ENCODE measurements at places on chromosomes 7 and 10.
A peak's percentile ranks its signal among the peaks of the same experiment; 100 is the strongest.

DNA sequence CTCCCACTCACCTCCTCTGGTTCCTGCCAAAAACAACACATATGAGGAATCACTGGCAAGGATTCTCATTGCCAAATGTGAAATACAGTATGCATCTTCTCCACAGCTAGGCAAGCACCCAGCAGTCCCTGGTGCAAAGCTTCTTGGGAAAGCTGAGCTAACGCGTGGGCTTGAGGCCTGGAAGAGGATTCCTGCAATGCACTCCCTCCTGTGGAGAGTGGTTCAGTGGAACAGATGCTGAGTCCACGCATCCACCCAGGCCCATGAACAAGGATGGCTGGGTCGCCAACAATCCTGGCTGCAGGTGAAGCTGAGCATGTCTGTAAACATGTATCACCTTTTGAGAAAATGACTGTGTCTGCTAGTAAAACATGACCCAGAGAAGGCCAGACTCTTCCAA lies 113.2 kb upstream of the CHST15 start:
- DNase-seq, result no peak

GRCh38 chr7:143279186-143280098 lies 5.3 kb upstream of the TMEM139 start:
- DNase-seq, result peak; percentile 78

- no peak for DNase-seq
These were observed 54.9 kb downstream of the ABCB1 start for GRCh38 chr7:87545760-87546159.

GRCh38 chr7:156732091-156732625 lies 91.6 kb downstream of the RNF32 start:
- no peak for DNase-seq

DNA sequence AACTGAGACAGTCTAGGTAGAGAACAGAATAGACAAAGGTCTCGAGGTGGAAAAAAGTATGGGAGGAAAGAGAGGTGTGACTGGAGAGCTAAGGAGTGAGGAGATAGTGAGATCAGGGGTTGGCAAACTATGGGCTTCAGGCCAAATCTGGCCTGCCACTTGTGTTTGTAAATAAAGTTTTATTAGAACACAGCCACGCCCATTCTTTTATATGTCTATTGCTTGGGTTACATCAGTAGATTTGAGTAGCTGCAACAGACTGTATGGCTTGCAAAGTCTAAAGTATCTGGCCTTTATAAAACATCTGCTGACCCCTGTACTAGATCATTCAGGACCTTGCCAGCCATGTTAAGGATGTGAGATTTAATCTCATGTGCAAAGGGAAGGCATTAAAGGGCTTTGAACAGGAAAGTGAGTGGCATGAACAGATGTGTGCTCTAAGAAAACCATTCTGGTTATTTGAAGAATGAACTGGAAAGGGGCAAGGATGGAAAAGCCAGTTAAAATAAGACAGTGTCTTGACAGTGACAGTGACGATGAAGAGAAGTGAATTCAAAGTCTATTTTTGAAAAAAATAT lies 240.3 kb downstream of the RNLS start:
- DNase-seq, result no peak

DNA sequence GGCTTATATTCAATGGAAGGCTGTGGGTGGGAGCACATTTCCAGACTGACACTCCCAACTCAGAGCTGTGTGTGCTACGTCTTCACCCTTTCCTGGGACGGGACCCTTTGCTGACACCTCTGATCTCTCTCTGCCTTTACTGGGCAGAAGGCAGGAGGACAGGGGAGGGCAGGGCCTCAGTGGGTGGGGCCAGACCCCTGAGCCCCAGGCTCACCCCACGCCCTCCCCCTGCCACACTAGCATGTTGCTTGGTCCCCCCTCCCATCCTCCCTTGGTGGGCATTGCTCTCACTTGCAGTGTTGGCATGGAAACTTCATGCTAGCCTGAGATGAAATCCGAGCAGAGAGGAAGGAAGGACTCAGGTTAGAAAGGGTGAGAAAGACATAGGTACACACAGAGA lies 18.4 kb downstream of the TMEM273 start:
- DNase-seq, result no peak

- DNase-seq, result no peak
These were observed 10.7 kb upstream of the PANK1 start for GRCh38 chr10:89655722-89656121.

GRCh38 chr7:100829150-100829716 lies 1.9 kb upstream of the EPHB4 start:
- no peak for DNase-seq

- no peak for DNase-seq
These were observed 52.9 kb upstream of the ZMIZ2 start for GRCh38 chr7:44695756-44696155.

GRCh38 chr7:9106747-9107146 lies 673.3 kb downstream of the NXPH1 start:
- no peak for DNase-seq

DNA sequence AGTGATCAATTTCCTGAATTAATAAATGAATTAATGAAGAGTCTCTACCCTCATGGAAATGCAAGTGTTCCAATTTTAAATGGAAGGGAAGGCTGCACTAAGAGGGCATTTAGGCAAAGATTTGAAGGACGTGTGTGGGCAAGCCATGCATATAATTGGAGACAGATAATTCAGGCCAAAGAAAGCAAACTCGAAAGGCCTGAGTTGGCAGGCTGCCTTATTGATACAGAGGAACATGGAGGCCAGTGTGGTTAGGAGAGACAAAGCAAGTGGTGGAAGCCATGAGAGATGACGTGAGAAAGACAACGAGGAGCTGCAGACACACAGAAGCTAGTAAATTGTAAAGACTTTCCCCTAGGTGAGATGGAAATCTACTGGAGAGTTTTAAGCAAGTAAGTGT lies 15.4 kb upstream of the PCLO start:
- DNase-seq, result no peak

Data from muscle of arm (tissue), 14 donors.